IgD-negative memory B cell (primary cell): ENCODE measurements at places on chromosomes 1 and 21. TPM values are rescaled to one million over a fixed set of nuclear protein-coding genes. Genes with fewer than 3 reads are reported as not detected.

Gene SLC35F3
- not detected for polyA plus RNA-seq

Gene ZNF687
- 3.0 TPM for polyA plus RNA-seq

Gene CFHR2
- not detected for polyA plus RNA-seq

Gene SYDE2
- 1.2 TPM for polyA plus RNA-seq

Gene BNIPL
- polyA plus RNA-seq = 0.13 TPM

Gene CR1L
- not detected for polyA plus RNA-seq
